ENCODE measurements at places on chromosomes 5 and 9. TPM values are rescaled to one million over a fixed set of nuclear protein-coding genes. Genes with fewer than 3 reads are reported as not detected.

DNA sequence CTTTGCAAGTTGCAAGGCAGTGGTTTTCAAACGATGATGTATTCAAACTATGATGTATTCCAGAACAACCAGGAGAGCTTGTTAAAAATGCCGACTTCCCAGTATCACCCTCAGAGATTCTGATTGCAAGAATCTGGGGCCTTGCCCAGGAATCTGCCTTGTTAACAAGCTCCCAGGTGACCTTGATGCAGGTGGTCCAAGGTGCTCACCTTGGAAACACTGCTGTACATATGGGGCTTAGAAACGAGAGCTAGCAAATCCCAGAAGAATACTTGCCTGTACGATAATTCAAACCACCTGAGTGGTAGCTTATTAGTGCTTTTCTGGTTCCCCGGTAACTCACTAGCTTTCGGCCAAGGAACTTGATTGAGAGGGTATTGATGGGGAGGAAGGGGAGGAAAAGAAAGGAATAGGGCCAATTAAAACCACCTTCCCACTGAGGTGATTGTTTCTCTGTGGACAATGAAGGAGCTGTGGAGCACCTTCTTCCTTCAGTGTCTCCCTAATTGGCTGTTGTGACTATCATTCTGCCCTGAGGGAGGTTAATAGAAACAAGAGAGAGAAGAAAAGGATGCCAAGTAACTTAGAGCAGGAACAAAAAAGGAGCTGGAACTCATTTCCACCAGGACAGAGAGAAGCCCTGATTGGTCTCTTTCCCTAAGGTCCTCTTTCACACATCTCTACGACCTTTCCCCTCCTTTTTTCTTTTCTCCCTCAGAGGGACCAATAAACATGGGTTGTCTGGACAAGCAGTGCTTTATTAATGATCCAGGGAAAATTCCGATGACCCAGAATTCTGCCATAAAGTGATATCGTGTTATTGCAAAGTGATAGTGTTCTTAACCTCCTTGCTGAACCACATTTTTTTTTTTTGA lies 218.8 kb downstream of the TMEM167A start:
- no peak for DNase-seq

CTSV gene
- 26.3 TPM for polyA plus RNA-seq

- no peak for DNase-seq
Measured at GRCh38 chr9:99555792-99556191, 265.9 kb upstream of the NR4A3 start.

GRCh38 chr9:130866474-130866965 lies 30.1 kb downstream of the QRFP start:
- peak; percentile 81 for DNase-seq

GRCh38 chr9:5552301-5552700 lies 42.0 kb downstream of the PDCD1LG2 start:
- no peak for DNase-seq

CARTPT gene
- not detected for polyA plus RNA-seq

- DNase-seq, result no peak
Measured at GRCh38 chr9:127233550-127233949, 31.0 kb upstream of the GARNL3 start.

DNA sequence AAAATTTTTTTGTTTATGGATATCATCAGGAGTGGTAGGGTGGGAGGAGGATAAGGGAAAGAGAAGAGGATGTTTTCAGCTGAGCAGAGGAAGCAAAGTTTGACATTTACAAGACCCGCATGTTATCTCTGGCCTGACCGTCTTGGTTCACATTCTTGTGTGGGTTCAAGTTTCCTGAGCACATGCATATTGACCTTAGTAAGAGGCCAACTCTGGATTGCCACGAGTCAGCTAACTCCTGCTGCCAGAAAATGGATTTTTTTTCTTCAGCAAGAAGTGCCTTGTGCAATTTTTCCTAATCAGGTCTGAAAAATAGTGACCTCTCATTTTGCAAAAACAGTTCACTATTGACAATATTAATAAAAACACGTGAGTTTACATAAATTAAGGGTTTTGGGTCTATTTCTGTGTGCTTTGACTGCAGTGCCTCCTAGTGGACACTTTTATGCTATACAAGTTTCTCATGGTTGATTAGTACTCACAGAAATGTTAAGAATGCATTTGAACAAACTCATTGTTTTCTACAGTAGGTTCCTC lies 27.1 kb upstream of the BASP1 start:
- DNase-seq, result no peak

GRCh38 chr5:30690931-30691330 lies 502.6 kb upstream of the CDH6 start:
- no peak for DNase-seq

DNA sequence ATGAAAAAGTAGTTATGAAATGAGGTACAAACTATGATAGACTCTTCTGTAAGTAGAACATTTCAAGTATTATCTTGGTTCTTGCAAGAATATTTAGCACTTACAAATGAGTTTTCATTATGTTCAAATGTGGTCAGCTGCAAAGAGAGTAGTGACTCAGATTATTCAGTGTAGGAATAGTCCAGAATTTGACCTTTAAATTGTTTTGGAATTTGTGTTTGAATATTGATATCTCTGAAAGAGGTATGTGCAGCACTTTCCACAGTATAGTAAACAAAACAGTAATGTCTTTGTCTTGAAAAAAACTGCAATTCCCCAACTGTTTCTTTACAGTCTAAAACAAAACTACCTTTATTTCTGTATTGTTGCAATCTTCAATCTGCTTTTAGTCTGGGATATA lies 56.1 kb downstream of the WDR70 start:
- DNase-seq, result no peak

DNA sequence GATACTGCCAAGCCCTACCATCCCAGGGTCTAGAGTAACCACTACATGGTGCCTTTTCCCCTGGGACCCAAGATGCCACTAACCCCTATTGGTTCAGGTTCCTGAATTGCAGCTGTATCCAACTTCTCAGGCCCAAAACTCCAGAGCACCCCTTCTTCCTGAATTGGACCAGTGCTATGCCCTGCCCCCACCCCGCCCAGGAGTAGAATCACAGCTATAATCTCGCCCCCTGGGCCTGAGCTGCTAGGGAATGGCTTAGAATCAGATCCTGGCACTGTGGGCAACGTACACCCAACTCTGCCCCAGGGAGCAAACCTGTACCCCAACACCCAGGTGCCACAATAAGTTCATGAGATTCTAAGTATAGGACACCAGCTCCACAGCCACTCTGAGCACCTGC lies 206.3 kb downstream of the CACNA1B start:
- no peak for DNase-seq

GRCh38 chr9:123695386-123695785 lies 234.5 kb downstream of the DENND1A start:
- no peak for DNase-seq

- DNase-seq, result peak; percentile 80
Measured at GRCh38 chr5:32489791-32490562, 45.4 kb upstream of the ZFR start.

DNA sequence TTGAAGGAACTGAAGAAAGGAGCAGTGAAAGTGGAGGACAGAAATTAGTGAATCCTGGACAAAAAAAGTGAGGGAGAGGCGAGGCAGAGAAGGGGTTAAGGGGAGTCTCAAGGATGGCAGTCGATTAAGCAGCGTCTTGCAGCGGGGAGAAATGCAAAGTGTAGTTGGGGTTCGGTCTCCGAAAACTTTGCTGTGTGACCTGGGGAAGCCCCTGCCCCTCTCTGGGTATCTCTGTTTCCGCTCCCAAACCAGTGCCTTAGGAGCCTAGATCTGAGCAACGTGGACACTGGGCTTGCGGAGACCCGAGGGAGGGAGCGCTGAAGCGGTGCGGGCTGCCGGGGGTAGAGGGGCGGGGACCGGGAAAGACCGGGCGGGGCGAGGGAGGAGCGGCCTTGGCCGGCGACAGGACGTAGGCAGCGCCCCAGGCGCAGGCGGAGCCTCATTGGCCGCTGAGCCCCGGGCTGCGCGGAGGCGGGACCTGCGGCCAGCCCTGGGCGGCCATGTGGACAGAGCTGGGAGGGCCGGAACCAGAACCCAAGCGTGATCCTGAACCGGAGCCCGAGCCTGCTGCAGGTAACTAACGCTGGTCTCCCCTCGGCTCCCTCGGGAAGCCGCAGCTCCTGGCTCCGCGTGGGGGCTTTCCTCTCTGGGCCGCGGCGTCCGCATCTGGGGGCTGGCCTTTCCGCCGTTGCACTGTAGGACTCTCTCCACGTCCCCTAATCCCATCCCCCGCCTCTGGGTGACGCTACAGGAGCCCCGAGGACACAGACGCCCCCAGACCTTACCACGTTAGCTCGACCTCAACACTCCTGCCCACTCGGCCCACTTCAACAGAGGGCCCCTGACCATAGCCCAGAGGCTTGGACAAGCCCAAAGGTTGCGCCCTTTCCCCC lies at the start of gene ALDH1B1:
TSS of gene ALDH1B1 (plus strand) at position 468 of the 893 bp plus-strand sequence. CDS start 3,047 bp downstream, outside the sequence.
- DNase-seq, result peak; percentile 60

DNA sequence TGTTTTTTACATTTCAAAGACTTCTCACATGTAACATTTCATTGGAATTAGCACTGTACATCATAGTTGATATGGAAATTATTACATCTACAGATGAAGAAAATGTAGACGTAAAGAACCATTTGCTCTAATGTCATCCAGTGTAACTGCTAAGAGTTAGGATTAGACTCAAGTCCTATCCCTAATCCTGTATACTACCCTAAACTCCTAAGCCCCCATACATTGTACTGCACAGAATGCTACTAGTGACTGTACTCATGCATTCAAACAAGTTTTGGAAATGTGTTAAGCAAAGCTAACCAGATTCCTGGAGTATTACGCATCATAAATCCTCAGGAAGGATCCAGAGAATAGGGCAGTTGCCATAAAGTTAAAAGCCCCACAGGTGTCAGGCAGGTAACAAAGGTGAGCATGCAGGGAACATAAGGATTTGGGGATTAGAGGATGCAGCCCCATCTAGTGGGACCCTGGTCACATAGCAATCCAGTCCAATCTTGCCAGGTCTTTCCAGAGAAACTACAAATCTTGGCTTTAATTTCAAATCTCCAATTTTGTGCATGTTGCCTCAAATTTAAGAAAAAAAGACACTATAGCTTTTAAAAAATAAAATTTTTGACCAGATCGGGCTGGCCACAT lies 32.0 kb downstream of the HAVCR1 start:
- DNase-seq, result no peak

GRCh38 chr9:80158131-80158530 lies 586.4 kb downstream of the TLE4 start:
- peak; percentile 44 for DNase-seq

PCDHGB4 gene
- 5.9 TPM for polyA plus RNA-seq

Measured in left renal cortex interstitium (tissue), 4 donors.